Activated T-cell treated with anti-CD3 and anti-CD28 coated beads for 48 hours (primary cell): ENCODE measurements at places on chromosomes 11 and 22.

- no peak for DNase-seq
Observed at GRCh38 chr11:103499710-103500340, 390.6 kb downstream of the DYNC2H1 start.

DNA sequence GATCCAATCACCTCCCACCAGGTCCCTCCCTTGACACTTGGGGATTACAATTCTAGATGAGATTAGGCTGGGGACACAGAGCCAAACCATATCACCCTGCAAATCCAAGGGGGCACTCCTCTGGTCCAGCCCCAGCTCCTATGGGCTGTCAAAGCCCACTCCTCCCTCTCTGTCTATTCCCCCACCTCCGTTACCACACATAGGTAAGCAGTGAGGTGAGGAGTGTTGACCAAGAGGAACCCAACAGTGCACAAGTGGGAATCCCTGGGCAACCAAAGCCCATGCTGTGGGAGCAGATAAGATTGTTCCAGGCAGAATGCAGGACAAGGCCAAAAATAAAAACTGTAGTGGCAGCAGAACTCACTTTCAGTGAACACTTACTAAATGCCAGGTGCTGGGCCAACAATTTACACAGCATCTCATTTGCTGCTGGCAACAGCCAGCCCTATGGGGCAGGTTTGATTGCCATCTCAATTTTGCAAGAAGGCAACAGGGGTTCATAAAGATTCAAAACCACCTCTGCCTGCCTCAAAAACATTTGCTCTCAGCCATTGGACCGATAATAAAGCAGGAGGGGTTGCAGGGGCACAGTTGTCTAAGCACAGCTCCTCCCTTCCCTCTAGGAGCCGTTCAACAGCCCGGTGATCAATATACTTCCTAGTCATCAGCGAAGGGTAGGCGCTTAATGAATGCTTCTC is 8.9 kb downstream of the SDF2L1 start:
- no peak for DNase-seq

GRCh38 chr11:44609783-44610155 is 44.3 kb downstream of the CD82 start:
- DNase-seq: no peak

- no peak for DNase-seq
Observed at GRCh38 chr11:132466983-132467382, 1065.3 kb downstream of the OPCML start.

- no peak for DNase-seq
Observed at GRCh38 chr11:45209000-45209879, 62.8 kb downstream of the PRDM11 start.

GRCh38 chr11:99020352-99021225 is at the start of gene CNTN5:
CNTN5 (plus strand) TSS chr11:99020949.
- DNase-seq: peak; percentile 2

DNA sequence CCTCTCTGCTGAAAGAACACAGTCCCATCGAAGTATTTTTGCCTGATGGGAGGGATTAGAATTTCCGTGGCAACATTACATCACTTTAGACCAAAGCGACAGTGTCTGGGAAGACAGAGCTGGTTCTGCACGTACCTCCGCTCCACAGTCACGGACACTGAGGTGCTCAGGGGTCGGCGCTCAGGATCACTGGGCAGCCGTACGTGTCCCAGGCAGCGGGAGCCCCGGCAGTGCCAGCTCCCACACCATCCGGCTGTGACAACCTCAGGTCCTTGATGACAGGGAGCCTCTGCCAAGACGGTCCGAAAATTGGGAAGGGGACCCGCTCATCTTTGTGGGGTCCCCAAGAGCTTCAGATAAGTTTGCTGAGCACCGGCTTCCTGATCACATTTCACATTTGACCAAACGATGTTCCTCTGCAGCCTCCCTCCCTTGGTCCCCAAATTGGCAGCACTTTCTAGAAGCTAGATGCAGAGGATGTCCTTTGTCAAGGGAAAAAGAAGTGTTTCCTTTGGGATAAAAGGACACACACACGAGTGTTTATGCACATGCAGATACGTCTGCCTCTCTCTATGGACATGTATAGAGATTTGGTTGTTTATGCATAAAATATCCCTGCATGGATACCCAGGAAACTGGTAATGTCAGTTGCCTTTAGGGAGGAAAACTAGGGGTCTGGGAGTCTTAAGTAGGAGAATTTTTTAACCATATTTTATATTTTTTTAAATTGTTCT is 61.6 kb upstream of the LINC01488 start:
- no peak for DNase-seq

DNA sequence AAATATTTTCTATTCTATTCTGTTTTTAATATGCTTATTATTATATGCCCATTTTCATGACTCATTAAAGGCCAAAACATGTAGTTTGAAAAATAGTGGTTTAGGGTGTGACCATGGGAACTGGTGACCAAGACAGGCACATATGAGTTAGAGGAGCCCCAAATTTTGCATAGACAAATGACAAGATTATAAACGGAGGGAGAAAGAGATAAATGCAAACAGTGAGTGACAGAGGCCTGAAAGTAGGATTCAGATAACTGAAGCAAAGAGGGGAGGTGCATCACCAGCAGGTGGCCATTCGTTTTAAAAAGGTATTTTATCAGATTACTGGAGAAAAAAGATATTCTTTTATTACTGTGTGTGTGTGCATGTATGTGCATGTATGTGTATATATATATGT is 391.5 kb upstream of the CHORDC1 start:
- DNase-seq: no peak

DNA sequence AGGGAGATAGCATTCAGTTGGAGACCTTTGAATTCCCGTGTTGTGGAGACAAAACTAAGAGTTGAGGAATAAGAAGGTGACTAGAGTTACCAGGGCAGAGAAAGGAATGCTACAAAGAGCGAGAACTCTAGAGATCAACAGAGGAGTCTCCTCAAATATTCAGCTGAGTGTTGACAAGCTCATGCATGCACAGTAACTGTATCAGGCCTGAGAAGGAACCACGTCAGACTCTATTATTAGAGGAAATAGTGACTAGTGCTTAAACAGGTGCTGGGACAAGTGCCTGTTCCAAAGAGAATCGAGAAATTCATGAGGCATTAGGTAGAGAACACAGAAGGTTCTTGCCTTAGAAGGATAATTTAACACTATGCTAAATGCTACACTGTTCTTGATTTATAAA is 333.8 kb upstream of the CHORDC1 start:
- no peak for DNase-seq

- DNase-seq: no peak
Observed at GRCh38 chr22:37591823-37592404, 12.0 kb upstream of the LGALS2 start.

DNA sequence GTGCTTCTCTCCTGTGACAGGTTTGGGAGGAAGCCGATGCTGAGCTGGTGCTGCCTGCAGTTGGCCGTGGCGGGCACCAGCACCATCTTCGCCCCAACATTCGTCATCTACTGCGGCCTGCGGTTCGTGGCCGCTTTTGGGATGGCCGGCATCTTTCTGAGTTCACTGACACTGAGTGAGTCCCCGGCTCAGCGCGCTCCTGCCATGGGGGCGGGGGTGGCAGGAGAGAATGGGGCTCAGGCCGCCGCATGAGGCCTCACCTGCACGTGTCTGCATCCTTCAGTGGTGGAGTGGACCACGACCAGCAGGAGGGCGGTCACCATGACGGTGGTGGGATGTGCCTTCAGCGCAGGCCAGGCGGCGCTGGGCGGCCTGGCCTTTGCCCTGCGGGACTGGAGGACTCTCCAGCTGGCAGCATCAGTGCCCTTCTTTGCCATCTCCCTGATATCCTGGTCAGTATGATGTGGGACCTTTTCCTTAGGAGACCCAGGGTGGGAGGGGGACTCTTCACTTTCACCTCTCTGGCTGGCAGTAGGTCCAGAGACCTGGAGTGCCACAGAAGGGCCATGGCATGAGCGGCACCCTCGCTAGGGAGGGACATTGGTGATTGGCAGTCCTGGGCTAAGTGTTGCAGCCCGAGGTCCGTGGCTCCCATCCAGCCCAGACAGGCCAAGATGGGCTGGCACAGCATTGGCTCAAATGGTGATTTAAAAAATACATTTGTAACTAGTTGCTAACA is 28.9 kb upstream of the SLC22A12 start:
- DNase-seq: no peak

- DNase-seq: no peak
Observed at GRCh38 chr11:121625777-121626506, 173.2 kb upstream of the SORL1-AS1 start.

DNA sequence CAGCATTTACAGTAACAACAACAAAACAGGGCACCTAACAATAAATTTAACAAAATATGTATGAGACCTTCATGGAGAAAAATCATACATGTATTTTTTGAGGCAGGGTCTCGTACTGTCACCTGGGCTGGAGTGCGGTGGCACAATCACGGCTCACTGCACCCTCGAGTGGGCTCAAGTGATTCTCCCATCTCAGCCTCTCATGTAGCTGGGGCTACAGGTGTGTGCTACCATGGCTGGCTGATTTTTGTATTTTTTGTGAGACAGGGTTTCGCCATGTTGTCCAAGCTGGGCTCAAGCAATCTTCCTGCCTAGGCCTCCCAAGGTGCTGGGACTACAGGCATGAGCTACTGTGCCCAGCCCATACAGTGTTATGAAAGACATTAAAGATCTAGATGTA is 278.1 kb downstream of the SWAP70 start:
- no peak for DNase-seq

- no peak for DNase-seq
Observed at GRCh38 chr11:94740083-94741021, 27.8 kb upstream of the AMOTL1 start.

DNA sequence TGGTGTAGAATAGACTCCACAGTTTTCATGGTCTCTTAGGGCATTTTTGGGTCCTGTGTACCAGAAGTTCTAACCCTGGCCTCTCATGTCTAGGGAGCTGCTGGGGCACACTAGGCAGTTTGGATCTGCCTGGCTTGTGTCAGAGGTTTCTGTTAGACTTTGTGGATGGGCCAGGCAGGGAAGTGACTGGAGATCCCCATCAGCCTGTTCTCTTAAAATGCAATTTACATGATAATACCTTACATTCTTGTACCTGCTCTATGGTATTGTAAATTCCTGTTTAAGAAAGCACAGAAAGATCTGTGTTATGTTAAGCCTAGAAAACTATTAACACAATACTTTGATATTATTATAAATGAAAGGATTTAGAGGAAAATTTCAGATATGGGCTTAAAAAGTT is 104.0 kb downstream of the ARHGAP42 start:
- DNase-seq: no peak

GRCh38 chr11:88103337-88104206 is 71.7 kb downstream of the RAB38 start:
- peak; percentile 2 for DNase-seq

DNA sequence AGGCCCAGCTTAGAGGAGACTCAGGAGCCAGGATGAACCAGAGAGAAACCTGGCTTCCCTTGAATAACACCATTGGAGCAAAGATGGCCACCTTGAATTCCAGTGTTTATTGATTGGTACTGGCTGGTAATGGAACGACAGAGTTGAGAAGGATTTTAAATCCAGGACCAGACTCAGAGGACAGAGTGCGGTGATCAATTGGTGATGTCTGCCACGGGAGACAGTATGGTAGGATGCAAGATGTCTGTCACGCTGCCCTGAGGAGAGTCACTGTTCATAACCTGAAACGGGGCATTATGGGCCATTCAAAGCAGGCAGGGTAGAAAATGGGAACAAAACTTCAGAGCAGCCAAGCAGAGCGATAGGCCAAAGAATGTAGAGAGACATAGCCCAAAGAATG is 55.4 kb upstream of the ISX start:
- no peak for DNase-seq

GRCh38 chr11:22808571-22809197 is 20.9 kb downstream of the SVIP start:
- no peak for DNase-seq

DNA sequence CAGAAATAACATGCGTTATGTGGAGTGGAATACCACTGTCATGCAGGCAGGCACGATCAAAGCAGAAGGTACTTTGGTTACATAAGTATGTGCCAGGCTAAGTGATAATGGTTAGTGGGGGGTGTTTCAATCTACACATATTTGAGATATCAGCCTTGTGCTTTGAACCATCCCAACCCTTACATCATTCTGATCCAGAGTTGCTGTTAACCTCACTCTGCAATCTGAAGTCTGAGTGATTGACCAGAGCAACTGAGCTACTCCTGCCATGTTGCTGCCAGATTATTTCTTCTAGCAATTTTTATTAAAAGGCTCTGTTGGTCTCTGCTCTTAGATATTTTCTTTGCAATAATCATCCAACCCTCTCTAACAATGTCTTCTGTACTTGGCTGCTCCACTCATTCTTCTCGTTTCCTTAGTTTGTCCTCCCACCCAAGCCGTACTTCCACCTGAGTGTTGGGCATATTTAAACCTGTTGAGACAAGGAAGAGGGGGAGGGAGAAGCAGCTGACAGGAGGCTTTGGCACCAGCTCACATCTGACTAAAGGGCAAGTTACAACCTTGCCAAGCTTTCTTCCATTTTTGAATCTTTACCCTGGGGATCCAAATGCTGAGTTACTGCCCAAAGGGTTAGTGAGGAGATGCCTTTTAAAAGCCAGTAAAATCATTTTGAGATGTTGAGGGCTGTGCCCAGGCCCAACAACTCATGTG is 114.1 kb upstream of the SESN3 start:
- DNase-seq: no peak

GRCh38 chr11:107747622-107748021 is 35.8 kb upstream of the SLN start:
- DNase-seq: no peak

- no peak for DNase-seq
Observed at GRCh38 chr11:92845805-92846204, 123.6 kb upstream of the MTNR1B start.

DNA sequence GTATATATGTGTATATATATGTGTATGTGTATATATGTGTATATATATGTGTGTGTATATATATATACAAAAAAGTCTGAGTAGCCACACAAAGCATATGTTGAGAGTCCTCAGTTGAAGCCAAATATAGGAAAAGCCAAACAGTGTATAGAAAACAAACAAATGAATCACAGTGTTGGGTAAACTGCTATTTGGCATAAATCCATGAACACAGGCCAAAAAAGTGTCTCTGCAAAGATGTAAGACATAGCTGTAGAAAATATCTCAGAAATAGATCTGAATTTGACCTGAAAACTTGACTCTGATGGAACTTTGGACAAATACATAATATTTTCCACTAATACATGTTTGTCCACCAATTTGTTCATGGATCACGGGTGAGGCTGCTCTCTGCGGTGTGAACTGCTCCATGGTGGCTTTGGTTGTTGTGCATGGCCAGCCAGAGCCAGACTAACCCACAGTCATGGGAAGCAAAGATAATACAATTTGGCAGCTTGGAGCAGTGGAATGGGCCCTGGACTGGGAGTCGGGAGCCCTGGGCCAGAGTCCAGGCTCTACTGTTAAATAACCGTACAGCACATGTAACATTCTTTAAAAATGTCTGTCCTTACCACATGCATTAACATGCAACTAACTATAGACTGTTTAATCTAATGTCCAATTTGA is 76.9 kb upstream of the EED start:
- DNase-seq: no peak
